Stimulated activated CD4-positive, alpha-beta T cell treated with anti-CD3 and anti-CD28 coated beads, Interleukin-4, amount 100 ng/mL, for 48 hours (primary cell): ENCODE measurements at places on chromosomes 2 and 18.

DNA sequence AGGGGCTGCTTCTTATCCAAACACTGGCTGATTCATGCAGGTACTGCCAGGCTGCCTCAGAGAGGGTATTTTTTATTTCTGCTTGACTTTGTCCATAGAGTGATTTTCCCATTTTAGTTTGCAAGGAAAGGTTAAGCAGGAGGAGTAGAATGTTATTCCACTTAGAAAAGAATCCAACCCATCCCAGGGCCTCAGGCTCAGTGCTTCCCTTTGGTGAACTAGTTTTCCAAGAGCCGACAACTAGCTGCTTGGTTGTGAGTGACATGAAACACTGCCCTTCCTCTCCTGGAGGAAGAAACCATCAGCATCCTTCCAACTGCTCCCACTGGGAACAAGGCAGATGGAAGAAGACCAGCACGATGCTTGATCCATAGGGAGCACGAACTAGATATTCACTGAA, 58.5 kb downstream of the BCL2 start:
- DNase-seq, result no peak

- no peak for DNase-seq
Measured at GRCh38 chr2:10017313-10017941, 25.9 kb upstream of the KLF11 start.

- no peak for DNase-seq
Measured at GRCh38 chr18:50558157-50558556, 1.7 kb upstream of the MAPK4 start.

DNA sequence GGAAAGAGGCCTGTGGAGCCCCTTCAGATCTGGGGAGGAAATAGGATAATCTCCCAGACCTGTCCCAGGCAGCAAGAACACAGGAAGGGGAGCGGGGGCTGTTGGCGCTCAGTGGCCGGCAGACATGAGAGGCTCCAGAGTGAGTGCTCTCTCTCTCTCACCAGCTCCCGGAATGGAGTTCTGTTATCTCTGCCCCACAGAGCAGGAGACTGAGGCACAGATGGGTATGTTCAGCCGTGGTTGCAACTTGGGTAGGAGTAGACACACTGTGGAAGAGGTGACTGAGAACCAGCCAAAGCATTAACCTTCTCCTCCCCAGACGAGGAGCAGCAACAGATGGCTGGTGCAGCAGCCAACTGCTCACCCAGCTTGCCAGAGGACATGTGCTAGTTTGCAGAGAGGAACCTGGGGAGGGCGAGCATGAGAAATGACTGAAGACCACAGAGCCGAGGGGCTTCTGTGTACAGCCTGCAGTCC, 82.0 kb downstream of the NRP2 start:
- no peak for DNase-seq

GRCh38 chr18:61731178-61731577, 161.6 kb downstream of the RNF152 start:
- DNase-seq, result no peak

DNA sequence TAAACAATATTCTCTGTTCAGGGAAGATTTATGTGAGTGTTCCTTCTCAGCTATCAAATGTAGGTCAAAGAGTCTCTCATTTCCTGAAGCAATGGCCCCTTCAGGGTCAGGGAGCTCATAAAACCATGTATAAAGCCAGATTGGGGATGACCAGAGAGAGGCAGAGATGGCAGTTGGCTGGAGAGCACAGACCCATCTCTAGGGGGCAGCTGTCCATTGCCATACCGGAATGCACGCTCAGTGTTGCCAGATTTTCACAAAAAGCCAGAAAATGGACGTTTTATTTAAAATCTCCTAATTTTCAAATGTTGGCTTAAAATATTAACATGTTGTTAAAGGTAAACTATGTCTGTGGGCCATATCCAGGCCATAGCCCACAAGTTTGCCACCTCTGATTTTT, 1920.7 kb upstream of the CELF4 start:
- DNase-seq, result no peak

DNA sequence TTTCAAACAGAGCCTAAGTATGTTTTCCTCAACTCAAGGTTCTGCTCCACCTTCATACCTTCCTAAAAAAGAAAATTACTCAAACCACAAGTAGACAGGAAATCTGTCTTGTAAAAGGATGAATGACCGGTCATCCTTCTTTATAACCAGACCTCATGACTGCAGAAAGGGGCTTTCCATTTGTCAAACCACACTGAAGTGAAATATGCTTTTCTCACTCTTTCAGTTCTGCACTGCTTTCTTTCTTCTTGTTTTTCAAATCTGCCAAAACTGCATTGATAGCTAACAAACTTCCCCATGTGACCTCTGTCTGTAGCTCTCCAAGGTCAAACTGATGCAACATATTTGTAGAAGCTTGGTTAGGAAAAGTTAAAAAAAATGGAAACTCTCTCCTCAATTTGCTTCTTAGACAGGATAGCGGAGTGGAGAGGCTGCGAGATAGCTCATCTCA, 308.9 kb upstream of the CCDC68 start:
- no peak for DNase-seq

- no peak for DNase-seq
Measured at GRCh38 chr2:184425083-184425482, 173.2 kb upstream of the ZNF804A start.
